Progenitor cell of endocrine pancreas (in vitro differentiated cells): ENCODE measurements at places on chromosomes 3 and 15. TPM values are rescaled to one million over a fixed set of nuclear protein-coding genes. Genes with fewer than 3 reads are reported as not detected.

The GNAT1 gene
- 0.12 and 0.91 TPM in 2 replicates for total RNA-seq

The LSAMP gene
- 20.7 and 23.4 TPM in 2 replicates for total RNA-seq

The TNFAIP8L3 gene
- 0.27 TPM in 1 of 2 replicates, not detected in the other for total RNA-seq

The CSPG4 gene
- 0.41 and 0.51 TPM in 2 replicates for total RNA-seq

The FMN1 gene
- 0.41 and 1.2 TPM in 2 replicates for total RNA-seq

The CHRNA7 gene
- 5.1 and 5.7 TPM in 2 replicates for total RNA-seq

The GNB4 gene
- 1.4 and 2.6 TPM in 2 replicates for total RNA-seq

The PTH1R gene
- 0.26 and 0.40 TPM in 2 replicates for total RNA-seq

The GAP43 gene
- 9.6 and 11.7 TPM in 2 replicates for total RNA-seq

The MGA gene
- total RNA-seq = 64.0 and 71.2 TPM in 2 replicates

The GOLGA8O gene
- 0.31 TPM in 1 of 2 replicates, not detected in the other for total RNA-seq

The MAP1A gene
- total RNA-seq = 4.7 and 5.2 TPM in 2 replicates

The CPN2 gene
- not detected in 2 replicates for total RNA-seq

The KBTBD12 gene
- total RNA-seq = 0.29 and 0.40 TPM in 2 replicates

The EBLN2 gene
- 14.9 and 16.9 TPM in 2 replicates for total RNA-seq

The IL20RB gene
- total RNA-seq = 0.62 and 1.7 TPM in 2 replicates

The SIDT1 gene
- total RNA-seq = 0.18 TPM in 1 of 2 replicates, not detected in the other

The CLDN11 gene
- total RNA-seq = 1.7 and 2.4 TPM in 2 replicates

The NOX5 gene
- not detected in 2 replicates for total RNA-seq

The B3GNT5 gene
- total RNA-seq = 26.7 and 28.4 TPM in 2 replicates

The CASR gene
- 2.3 and 2.5 TPM in 2 replicates for total RNA-seq

The NRG4 gene
- total RNA-seq = 1.0 and 3.0 TPM in 2 replicates

The PDIA5 gene
- total RNA-seq = 20.4 and 22.2 TPM in 2 replicates

The CAPN3 gene
- total RNA-seq = 2.9 and 3.7 TPM in 2 replicates

The GASK1A gene
- total RNA-seq = 1.9 and 2.3 TPM in 2 replicates

The DNASE1L3 gene
- total RNA-seq = not detected in 2 replicates

The MCF2L2 gene
- 0.43 and 0.71 TPM in 2 replicates for total RNA-seq

The CCR2 gene
- not detected in 2 replicates for total RNA-seq

The ADIPOQ gene
- not detected in 2 replicates for total RNA-seq

The AGBL1 gene
- not detected in 2 replicates for total RNA-seq

The CTXND1 gene
- total RNA-seq = 1.1 TPM in 2 replicates

The C3orf80 gene
- 0.38 and 0.50 TPM in 2 replicates for total RNA-seq

The CPNE4 gene
- total RNA-seq = 4.6 and 5.5 TPM in 2 replicates
